Heart right ventricle (tissue), 16 donors: ENCODE measurements at places on chromosomes 7 and 10. TPM values are rescaled to one million over a fixed set of nuclear protein-coding genes. Genes with fewer than 3 reads are reported as not detected.

Gene PLXDC2
- 16.5 TPM for total RNA-seq

Gene TBRG4
- 66.0 TPM for total RNA-seq

- peak; percentile 27 for DNase-seq
Measured at GRCh38 chr10:93080350-93081046, 6.8 kb downstream of the CYP26A1 start.

Gene MYH16
- total RNA-seq, result not detected

DNA sequence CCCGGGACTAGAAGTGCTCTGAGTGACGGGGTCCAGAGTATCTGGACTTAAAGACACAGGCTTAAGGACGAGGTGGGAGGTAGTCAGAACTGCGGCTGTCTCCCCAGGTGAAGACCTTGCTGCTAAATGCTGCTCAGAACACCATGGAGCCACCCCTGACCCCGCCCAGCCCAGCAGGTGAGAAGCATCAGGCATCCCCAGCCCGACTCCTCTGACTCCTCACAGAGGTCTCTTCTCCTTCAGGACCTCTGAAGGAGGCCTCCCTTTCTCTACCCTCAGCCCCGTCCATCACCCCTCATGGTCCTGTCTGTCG lies 5.8 kb downstream of the NFKB2 start:
- DNase-seq, result no peak

Gene PTPRN2
- 1.3 TPM for total RNA-seq

GRCh38 chr10:58556516-58557165 lies 44.0 kb downstream of the BICC1 start:
- no peak for DNase-seq

DNA sequence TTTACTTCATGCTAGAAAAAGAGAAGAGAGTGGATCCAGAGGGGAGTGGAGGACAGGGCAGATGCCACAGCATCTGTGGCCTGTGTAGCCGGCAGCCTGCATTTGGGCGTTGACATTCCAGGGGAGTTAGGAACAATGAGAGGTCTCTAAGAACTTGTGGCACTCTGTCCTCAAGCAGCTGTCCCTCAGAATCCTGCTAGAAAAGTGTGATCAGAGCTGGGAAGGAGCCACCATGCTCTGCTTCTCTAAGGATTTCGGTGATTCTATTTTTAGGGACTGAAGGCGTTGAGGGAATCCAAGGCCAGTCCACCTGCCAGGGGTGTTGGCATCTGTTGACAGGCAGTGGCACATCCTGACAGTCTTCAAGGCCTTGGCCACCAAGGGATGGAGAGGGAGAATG lies 7.6 kb downstream of the LRIT2 start:
- no peak for DNase-seq
